ENCODE measurements at places on chromosomes 3 and 15.

DNA sequence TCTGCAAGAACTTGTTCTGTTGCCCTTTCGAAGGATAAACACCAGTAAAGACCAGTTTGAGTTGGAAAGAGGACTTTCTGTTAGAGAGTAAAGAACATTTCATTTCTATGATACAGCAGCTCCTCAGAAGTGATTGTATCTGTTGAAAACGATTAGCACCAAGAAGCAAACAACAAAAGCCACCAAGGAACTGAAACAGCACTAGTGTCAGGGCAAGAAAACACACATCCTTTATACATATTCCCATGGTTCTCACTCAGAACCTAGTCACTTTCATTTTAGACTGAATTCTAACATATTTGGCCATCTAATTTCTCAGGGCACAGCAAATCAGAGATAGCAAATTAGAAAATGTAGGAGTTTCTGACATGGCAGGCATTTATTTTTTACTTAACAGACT, 116.1 kb downstream of the ATP1B3 start:
- DNase-seq, result no peak

DNA sequence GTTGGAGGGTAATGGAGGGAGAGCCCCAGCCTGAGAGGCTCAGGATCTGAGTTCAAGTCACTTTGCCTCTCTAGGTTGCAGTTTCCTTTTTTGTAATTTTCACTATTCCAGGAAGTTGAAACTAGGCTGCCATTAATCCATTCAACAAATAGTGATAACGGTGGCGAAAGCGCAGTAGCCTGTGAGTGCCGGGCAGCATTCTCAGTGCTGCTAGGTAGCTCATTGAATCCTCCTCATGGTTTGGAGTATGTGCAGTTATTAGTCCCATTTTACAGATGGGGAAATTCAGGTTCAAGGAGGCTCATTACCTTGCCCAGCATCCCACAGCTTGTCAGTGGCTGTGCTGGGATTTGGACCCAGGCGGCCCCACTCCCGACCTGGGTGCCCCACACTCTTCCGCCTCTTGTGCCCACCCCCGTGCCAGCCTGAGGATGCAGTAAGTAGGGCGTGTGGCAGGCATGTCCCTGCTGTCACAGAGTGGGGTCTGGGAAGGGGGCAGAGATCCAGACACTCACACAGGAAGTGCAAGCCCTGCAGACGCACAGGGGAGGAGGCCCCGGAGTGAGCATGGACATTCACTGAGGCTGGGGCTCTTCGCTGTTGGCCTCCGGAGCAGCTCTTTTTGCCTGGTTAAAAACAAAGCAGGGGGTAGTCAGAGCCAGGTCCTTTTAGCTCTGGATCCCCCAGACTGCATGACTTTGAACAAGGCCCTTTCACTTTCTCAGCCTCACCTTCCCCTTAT, 58.8 kb downstream of the SLC6A6 start:
- DNase-seq, result no peak

GRCh38 chr3:190122198-190122771, 1.6 kb upstream of the P3H2 start:
- DNase-seq, result no peak

DNA sequence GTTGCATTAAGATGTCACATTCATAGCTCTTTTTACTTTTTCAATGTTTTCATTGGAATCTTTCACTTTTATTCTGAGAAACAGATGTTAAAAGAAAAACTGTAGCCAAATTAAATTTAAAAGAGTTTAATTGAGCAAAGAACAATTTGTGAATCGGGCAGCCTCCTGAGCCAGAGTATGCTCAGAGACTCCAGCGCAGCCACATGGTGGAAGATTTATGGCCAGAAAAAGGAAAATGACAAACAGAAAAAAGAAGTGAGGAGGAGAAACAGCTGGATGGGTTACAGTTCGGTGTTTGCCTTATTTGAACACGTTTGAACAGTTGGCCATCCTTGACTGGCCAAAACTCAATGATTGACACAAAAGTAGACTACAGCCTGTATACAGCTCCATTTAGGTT, 33.8 kb upstream of the RAB11A start:
- DNase-seq, result no peak

- DNase-seq, result no peak
Measured at GRCh38 chr3:19190602-19191001, 42.3 kb downstream of the KCNH8 start.

DNA sequence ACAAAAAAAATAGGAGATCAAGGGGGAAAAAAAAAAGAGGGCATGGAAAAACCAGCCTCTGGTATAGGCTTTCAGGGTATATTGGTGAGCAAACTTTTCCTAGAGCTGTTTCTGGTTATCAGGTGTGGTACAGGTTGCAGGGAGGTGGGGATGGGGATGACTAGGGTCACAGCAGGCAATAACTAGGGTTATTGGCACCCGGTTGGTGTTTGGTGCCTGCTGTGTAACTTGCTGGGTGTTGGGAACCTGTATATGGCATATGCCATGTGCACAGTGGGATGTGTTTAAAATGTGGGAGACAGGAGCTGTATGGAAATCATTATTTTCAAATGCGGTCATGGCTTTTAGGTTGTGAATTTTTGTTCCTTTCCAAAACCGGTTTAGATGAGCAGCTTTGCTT, 119.2 kb downstream of the PTPRG start:
- no peak for DNase-seq

All from Ammon's horn (tissue), 1 donor.